Renal cortical epithelial cell (primary cell): ENCODE measurements at places on chromosomes 13 and 19. TPM values are rescaled to one million over a fixed set of nuclear protein-coding genes. Genes with fewer than 3 reads are reported as not detected.

DNA sequence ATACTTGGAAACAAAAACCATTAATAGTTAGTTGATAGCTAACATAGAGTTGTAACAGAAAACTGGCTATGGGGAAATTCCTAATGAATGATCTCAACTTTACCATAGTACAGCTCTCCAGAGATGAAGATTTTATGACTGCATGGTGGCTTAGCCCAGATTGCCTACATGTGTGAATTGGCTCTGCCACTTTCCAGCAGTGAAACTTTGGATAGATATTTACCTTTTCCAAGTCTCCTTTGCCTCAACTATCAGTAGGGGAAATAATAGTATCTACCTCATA lies 161.1 kb downstream of the LACC1 start:
- DNase-seq: peak; percentile 92

- no peak for DNase-seq
Measured at GRCh38 chr13:112879283-112879833, 89.7 kb upstream of the MCF2L start.

DNA sequence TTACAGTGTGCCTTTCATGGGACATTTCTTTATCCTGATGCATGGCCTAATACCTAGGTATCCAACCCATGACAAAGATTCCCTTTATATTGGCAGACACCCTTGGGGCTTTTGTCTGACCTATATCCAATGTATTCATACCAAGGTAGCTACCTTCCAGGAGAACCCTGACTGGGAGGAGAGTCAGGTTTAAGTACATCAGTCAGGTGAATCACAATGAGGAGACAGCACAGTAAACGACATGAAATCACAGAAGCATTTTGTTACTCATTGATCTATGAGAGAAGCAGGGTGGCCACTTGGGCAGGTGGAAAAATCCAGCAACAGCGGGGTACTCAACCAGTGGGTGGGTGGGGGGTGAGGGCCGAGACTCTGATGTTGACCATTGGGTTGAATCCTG lies 527.4 kb upstream of the ATXN8OS start:
- DNase-seq: peak; percentile 47

DNA sequence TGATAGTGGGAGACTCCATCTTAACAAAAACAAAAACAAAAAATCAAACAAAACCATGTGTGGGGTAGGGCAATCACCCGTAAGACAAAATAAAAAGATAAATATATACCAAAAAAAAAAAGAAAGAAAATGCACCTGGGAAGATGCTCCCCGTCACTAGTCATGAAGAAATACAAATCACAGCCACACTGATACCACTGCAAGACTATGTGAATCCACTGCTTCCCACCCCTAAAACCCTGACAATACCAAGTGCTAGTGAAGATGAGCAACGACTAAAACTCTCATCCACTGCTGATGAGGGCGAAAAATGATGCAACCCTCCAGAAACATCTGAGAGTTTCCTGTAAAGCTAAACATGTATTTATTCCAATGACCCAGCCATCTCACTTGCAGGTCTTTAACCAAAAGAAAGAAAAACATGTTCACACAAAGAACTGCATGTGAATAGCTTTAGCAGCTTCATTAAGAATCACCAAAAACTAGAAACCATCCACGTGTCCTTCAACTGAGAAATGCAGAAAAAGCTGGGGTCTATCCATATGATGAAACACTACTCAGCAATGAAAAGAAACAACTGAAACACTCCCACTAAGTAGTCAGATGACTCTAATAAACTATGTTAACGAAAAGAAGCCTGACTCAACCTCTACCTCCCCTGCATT lies 31.7 kb downstream of the BRD4 start:
- no peak for DNase-seq

DNA sequence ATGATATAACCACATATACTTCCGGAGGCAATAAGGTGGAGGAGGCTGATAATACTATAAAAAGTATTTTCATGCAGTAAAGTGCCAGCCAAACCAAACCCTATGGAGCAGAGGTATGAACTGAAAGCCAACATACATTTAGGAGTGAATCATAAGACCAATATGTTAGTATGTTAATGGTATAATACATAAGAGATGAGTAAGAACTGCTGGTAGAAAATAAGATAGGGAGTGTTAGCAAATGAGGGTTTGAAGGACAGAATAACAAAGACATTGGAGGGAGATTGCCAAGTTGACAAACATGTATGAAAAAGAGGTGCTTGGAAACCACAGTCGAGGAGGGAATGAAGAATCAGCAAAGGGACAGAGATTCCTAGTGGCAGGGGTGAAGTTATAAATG lies 10.8 kb downstream of the ENOX1 start:
- DNase-seq: no peak

DNA sequence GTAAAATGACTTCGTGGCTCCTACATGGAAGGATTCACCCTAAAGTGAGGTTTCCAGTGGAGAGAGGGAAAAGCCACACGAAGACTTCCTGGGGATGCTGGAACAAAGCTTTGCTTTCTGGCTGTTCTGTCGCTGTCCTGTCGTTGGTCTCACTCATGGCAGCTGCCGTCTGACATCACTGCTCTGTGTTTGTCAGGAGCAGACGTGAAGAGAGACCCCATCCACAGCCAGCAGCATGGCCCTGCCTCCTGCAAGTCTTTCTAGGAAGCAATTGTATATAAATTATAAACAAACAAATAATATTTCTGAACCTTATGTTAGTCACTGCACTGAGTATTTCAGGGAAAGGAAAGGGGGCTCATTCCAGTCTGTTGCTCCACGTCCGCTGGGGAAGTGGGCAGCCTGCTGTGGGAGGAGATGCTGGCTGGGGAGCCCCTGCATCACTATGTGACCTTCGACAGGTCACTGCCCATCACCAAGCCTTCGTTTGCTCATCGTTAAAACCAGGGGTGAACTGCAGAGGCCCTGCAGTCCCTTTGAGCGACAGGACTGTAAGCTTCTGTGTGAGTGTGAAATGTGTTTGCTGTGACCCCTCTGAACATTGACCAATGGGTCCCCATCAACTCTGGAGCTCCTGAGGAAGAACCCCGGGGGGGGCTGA lies 151.0 kb downstream of the DCT start:
- DNase-seq: no peak

Gene ZNF714
- total RNA-seq: 6.1 and 7.6 TPM in 2 replicates

Gene OR4F17
- not detected in 2 replicates for total RNA-seq

Gene TBXA2R
- 0.50 TPM in 1 of 2 replicates, not detected in the other for total RNA-seq

Gene LRRC63
- 0.20 TPM in 1 of 2 replicates, not detected in the other for total RNA-seq

Gene NEK5
- total RNA-seq: 0.17 and 1.4 TPM in 2 replicates

Gene PRR22
- 0.15 TPM in 1 of 2 replicates, not detected in the other for total RNA-seq
